AG10803 (cell line): ENCODE measurements at places on chromosomes 4 and X.
A peak's percentile ranks its signal among the peaks of the same experiment; 100 is the strongest.

DNA sequence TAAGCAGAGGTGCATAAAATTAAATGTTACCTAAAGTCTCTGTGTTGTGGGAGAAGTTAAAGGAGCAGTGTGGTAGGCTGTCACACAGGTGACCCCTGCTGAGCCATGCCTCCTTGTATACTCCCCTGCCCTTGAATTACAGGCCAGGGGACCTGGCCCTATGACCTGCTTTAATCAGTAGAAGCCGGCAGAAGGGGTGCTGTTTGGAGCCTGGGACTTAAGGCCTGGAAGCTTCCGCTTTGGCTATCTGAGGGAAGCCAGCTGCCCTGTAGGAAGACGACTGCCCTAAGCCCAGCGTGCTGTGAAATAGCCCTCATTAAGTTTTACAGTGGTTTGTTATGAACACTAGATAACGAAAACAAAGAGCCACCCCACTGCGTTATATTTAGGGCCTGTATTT is 34.1 kb downstream of the SPINK2 start:
- DNase-seq, result no peak

DNA sequence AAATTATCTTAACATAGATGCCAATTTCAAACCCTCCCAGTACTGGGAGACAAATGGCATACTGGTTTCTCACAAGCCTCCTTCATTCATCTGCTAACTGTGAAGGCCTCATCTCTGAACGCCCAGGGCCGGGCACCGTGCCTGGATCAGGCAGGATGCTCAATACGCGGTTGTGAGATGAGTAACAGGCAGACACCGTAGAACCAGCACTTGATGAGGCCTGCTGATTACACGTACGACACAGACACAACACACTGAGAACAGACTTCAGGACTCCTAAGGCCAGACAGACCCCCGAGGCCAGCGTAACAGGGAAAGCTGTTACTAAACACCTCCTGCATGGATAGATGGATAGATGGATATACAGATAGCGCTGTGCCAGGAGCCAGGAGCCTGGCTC is 154.6 kb downstream of the AFAP1 start:
- DNase-seq, result peak; percentile 77

GRCh38 chr4:8846046-8846720 is 25.5 kb downstream of the HMX1 start:
- DNase-seq, result no peak

- DNase-seq, result no peak
Observed at GRCh38 chr4:87392183-87392582, 1.2 kb upstream of the HSD17B11 start.

DNA sequence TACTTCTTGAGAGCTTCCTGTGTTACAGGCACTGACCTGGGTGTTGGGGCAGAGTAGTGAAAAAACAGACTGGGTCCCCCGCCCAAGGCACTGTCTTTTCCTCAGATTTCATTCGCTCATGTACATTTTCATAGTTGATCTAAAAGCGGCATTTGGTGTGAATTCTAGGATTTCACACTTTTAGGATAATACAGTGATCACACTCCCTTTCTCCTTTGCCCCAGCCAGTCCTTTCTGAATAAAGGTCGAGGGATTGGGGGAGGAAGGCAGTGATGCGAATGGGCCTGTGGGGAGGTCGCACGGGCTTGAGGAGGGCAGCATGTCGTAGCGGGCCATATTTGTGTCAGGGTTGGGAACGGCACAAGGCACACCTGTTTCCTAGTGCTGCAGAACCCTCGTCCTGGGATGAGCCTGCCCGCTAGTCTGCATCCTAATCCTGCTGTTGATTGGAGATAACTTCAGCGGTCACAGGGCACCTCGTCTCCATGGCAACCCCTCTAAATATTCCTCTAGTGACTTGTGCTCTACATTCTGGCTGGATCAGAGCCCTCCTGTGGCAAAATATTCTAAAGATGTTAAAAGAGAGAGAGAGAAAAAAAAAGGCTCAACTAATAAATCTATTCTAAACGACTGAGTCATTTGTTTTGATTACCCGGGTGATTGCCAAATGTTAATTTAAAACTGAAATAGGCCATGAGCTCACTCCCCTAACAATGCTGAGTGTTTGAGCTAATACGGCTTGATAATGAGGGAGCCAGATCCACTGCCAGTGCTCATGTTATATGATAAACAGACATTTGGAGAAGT is 21.8 kb downstream of the FHL1 start:
- peak; percentile 96 for DNase-seq

- DNase-seq, result peak; percentile 53
Observed at GRCh38 chr4:128716338-128716737, 93.2 kb upstream of the JADE1 start.

DNA sequence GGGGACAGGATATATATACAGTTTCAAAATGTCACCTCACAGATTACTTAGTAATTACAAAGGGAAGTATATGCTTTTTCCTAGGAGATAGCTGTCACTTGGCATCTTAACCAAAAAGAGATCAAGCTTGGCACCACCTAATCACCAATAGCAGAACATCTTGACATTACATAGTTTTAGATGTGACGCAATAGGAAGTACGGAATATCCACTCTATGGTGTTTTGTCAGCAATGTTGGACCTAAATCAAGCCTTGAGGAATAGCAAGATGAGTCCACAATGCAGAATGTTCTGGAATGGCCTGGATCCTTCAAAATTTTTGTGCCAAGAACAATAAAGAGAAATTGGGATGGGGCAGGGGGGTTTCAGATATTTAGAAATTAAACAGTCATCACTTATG is 1488.2 kb downstream of the FSTL5 start:
- DNase-seq, result no peak

DNA sequence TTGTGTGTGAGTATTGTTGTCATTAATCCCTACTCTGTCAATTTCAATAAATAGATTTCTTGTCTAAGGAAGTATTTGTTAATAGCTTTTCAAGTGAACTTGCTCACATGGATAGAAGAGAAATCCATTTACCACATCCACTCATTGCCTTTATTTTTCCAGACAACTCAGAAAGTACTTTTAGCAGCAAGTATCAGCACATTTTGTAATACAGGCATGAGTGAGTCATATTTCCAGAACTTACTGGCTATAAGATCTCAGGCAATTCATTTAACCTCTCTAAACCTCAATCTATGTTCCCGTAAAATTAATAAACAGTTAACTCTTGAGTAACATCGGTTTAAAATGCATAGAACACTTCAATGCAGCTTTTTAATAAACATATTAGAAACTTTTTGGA is 317.9 kb upstream of the PCDH7 start:
- DNase-seq, result no peak

- peak; percentile 11 for DNase-seq
Observed at GRCh38 chr4:53068755-53069330, 206.7 kb downstream of the RASL11B start.

- peak; percentile 86 for DNase-seq
Observed at GRCh38 chrX:80765220-80765625, 44.5 kb downstream of the BRWD3 start.

- DNase-seq, result no peak
Observed at GRCh38 chr4:125501090-125501489, 186.3 kb downstream of the FAT4 start.

DNA sequence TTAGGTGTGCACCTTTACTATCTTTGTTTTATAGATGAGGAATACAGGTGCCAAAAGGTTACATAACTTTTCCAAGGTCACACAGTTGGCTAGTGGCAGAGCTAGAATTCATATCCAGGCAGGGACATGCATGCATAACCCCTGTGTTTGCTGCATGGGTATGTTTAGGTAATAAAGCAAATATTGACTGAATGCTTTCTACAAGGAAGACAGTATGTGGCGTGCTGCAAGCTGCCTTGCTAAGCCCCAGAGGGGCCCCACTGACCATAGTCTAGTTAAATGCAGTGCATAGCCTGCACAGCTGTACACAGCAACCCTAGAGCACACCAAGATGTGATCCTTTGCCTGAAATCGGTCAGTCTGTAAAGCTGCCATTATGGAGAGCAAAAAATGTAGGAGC is 320.5 kb upstream of the IGFBP7 start:
- DNase-seq, result no peak

- DNase-seq, result peak; percentile 77
Observed at GRCh38 chr4:86895692-86896488, 3.7 kb upstream of the C4orf36 start.

- DNase-seq, result no peak
Observed at GRCh38 chrX:139902559-139902958, 30.3 kb downstream of the ATP11C start.

DNA sequence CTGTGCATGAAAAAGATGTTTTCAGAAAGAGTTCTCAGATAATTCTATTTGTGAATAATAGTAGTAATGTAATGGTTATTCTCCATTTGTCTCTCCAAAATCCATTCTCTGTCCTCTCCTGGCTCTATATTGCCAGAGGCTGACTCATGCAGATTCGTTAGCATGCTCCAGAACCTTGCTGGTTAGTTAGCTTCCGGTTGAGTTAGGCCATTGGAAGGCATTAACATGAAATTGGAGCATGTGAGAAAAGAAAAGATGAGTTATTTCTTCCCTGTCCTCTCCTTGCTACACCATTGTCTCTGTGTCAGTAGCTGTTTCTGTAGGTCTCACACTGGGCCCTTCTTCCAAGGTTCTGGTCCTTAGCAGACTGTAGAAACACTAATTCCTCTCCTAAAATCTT is 23.5 kb upstream of the PRDM8 start:
- peak; percentile 73 for DNase-seq

- DNase-seq, result peak; percentile 1
Observed at GRCh38 chr4:114780205-114780604, 181.6 kb downstream of the UGT8 start.

- no peak for DNase-seq
Observed at GRCh38 chr4:2288051-2288541, 26.2 kb upstream of the MXD4 start.

GRCh38 chrX:120306630-120307029 is 4.6 kb downstream of the TMEM255A start:
- DNase-seq, result no peak

DNA sequence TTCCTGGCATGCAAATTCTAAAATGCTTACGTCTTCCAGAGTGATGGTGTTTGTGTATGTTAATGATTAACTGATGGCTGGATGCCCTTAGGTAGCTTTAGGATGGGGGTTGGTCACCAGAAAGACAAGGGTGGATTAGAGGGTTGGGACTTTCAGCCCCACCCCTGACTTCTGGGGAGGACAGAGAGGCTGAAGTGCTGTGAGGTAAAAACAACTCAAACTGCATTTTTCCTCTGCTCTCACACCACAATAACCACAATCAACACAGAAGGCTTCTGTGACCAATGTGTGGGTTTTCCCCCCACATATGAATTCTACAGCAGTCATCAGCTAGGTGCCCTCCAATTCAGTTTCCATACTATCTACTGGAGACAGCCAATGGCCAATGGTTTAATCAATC is 18.7 kb upstream of the DDIT4L start:
- no peak for DNase-seq

DNA sequence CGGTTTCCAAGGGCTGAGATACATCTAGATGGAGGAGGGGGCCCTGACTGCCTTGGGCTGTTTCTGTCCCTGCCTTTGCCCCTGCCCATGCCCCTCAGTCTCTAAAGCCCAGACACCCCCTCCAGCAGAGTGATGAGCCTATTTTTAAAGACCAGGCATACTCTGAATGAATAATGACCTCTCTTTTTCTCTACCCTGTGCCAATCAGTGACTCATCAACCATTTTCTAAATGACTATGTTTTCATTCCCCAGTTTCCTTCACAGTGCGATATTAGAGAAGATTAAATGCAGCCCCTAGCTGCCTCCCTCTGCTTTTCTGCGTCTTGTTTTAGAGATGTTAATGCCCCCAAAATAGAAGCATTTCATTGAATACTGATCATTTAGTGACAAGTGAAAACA is 15.5 kb upstream of the NHS start:
- DNase-seq, result peak; percentile 17

DNA sequence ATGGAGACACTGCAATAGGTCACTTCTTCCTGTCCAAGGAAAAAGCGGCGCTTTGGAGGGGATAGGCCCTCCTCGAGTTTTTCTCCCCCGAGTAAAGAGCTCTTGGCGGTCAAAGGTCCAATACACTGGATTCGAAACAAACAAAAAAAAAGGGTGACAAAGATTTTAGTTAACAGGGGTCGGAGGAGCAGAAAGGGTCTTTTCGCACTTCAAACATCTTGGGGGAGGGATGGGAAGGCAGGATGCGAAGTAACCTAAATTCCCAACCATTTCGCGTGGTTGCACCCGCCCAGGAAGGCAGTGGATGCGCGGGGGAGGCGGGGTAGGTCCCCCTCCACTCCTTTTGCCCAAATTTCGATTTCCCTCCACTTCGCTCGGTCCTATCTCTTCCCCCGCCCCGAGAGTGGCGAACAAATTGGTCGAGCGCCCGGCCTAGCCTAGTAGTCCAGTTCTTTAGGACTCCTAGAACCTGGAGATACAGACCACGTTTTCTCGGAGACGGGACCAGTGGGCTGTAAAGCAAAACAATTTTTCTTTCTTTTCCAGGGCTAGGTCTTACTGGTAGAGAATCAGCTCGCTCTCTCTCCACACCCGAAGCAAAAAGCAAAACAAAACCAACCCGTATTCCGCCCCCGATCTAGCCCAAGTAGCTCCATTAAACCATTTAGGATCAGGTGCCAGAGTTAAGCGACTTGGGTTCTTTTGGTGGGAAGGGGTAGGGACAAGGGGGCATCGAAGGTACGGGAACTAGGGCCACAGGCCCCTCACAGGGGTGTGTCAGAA is 2.0 kb upstream of the STAG2 start:
- peak; percentile 33 for DNase-seq

DNA sequence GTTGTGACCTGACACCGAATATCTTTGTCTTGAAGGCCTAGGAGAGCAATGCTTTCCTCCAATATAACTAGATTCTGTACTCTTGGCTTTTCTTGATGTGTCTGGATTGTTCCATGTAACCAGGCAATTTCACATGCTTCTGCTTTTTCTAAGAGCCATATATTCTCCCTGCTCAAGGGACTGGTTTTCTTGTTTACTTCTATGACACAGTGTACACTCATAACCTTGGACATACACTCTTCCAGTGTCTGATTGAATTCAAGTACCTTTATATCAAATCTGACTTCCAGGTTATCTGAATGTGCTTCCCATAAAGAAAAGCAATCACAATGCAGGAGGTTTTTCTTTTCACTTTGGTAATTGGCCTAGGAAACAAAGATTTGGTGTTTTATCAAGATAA is 17.4 kb upstream of the EIF4E start:
- no peak for DNase-seq

- DNase-seq, result peak; percentile 15
Observed at GRCh38 chr4:105343146-105343931, 130.5 kb downstream of the PPA2 start.

DNA sequence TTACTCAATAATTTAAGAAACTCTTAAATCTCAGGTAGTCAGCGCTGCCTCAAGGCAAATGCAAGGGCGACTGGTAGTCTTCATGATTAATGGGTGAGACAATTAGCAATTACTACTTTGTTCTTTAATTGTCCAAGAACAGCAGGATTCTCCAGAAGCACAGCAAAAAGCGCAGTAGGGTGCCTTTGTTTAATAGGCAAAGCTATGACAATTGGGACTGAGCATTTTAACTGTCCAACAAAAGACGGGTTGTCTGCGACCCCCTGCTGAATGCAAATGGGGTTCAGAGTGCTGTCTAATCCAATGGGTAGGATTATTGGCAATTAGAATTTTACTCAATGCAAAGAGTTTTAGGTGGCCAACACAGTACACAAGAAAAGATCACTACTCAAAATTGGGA is 286.1 kb downstream of the CHIC1 start:
- no peak for DNase-seq
